Neural progenitor cell (in vitro differentiated cells): ENCODE measurements at places on chromosomes 1 and 21. TPM values are rescaled to one million over a fixed set of nuclear protein-coding genes. Genes with fewer than 3 reads are reported as not detected.

GRCh38 chr1:212867192-212867591 lies 9.1 kb downstream of the FLVCR1 start:
- DNase-seq, result no peak

DNA sequence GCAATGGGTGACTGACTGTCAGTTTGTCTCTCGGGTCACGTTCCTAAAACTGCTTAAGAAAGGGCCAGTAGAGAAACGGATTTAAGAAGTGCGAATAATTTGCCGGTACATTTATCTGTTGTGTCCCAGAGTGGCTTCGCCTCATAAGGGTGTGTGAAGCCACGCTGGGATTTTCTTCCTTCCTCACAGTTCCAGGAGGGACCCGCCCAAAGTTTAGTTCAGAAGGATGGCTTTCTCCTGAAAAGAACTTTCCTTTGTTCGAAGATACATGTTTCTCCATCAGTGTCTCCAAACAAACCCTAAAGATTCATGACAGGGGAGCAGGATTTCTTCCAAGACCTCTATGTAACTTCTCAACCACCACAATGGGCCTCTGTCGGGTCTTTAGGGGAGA lies 49.8 kb downstream of the ADAMTS1 start:
- no peak for DNase-seq

Gene TNNI3K
- total RNA-seq, result 1.9 and 3.4 TPM in 2 replicates

DNA sequence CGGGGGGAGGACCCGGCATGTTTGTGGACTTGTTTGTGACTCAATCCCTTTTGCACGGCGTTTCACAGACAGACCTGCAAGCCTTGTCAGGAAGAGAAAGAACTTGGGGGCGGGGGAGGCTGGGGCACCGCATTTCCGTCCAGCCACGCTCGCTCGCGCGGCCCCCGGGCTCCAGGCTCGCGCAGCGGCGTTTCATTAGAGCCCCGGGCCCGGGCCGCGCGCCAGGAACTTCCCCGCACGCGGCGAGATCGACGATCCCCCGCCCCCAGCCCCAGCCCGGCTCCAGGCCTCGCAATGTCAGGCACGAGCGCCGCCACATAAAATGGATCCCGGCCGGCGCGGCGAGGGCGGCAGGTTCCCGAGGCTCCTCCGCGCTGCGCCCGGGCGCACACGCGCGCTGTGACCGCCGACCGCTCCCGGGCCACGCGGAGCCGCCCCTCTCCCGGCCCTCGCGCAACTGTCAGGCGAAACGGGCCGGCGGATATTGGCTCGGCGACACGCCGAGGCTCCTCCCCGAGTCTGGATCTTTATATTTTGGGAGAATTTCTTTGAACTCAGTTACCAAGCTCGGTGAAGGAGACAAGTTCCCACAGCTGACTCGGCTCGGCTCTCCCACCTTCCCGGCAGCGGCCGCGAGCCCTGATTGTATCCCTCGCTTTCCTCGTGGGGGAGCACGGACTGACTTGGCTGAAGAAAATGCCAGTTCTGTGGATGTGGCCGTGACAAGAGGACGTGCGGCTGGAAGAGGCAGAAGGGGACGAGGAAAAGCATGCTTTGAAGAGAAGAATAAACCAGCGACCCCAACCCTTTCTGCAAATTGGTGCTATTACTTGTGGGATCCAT lies at the start of gene KIF26B:
Gene KIF26B, plus strand, starts transcription at position 557 of the 843 bp plus-strand sequence. CDS start 440 bp downstream, outside the sequence.
- peak; percentile 65 for DNase-seq

Gene ATP6V1G3
- total RNA-seq, result not detected in 2 replicates
